Thoracic aorta endothelial cell (primary cell): ENCODE measurements at places on chromosomes 11 and 22. TPM values are rescaled to one million over a fixed set of nuclear protein-coding genes. Genes with fewer than 3 reads are reported as not detected.

The SCN4B gene
- total RNA-seq, result 0.13 and 0.14 TPM in 2 replicates

The VSIG2 gene
- total RNA-seq, result 0.27 and 0.43 TPM in 2 replicates

The BRMS1 gene
- total RNA-seq, result 48.9 and 61.2 TPM in 2 replicates

The SOX6 gene
- under 0.01 and 0.40 TPM in 2 replicates for total RNA-seq

The LRRC55 gene
- total RNA-seq, result not detected in 2 replicates

The NPTXR gene
- 0.29 and 1.3 TPM in 2 replicates for total RNA-seq

The MYO7A gene
- 0.14 and 0.27 TPM in 2 replicates for total RNA-seq

The CACNA1I gene
- not detected in 2 replicates for total RNA-seq

The GLYATL2 gene
- total RNA-seq, result not detected in 2 replicates

The EEF1G gene
- 1,113 and 1,272 TPM in 2 replicates for total RNA-seq

The LIF gene
- 0.27 and 0.86 TPM in 2 replicates for total RNA-seq

The OR4A16 gene
- total RNA-seq, result not detected in 2 replicates

The SESN3 gene
- 7.6 and 11.6 TPM in 2 replicates for total RNA-seq

The FGF3 gene
- total RNA-seq, result not detected in 2 replicates

The GAL3ST3 gene
- total RNA-seq, result 0.36 TPM in 1 of 2 replicates, not detected in the other

The MYEOV gene
- total RNA-seq, result 1.9 TPM in 2 replicates

The SPI1 gene
- total RNA-seq, result not detected in 2 replicates

The HOATZ gene
- total RNA-seq, result not detected in 2 replicates

The APOBEC3B gene
- total RNA-seq, result 5.9 TPM in 1 of 2 replicates, not detected in the other

The IFITM10 gene
- 0.07 TPM in 1 of 2 replicates, not detected in the other for total RNA-seq

The OPCML gene
- total RNA-seq, result not detected in 2 replicates

The SMIM38 gene
- not detected in 2 replicates for total RNA-seq

The PRR14L gene
- 46.5 and 48.9 TPM in 2 replicates for total RNA-seq

The APBB1 gene
- 40.4 and 42.6 TPM in 2 replicates for total RNA-seq

The FXYD6 gene
- 0.53 and 2.6 TPM in 2 replicates for total RNA-seq

The SIK2 gene
- total RNA-seq, result 9.0 and 10.4 TPM in 2 replicates

The IL10RA gene
- 0.07 TPM in 1 of 2 replicates, not detected in the other for total RNA-seq

The PRRG4 gene
- 0.27 and 0.43 TPM in 2 replicates for total RNA-seq

The ADAMTS15 gene
- total RNA-seq, result 0.07 and 0.13 TPM in 2 replicates
